T-helper 9 cell (primary cell): ENCODE measurements at places on chromosomes 6 and 20.

DNA sequence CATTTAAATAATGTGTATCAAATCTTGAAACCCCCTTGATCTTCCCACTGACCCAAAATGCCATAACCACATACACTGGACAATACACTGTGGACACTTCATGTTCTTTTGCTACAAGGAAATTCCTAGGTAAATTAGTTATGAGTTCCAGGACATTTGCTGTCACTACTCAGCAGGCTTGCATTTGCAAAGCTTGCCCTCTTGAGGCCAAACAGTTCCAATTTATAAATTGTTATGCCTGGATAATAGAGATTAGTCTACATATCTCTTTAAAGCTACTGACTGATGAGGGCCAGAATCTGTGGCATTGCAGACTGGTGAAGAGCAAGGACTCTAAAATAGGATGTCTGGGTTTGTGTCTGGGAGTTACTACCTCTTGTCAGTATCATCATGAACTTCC is 17.4 kb upstream of the RAB32 start:
- no peak for DNase-seq

DNA sequence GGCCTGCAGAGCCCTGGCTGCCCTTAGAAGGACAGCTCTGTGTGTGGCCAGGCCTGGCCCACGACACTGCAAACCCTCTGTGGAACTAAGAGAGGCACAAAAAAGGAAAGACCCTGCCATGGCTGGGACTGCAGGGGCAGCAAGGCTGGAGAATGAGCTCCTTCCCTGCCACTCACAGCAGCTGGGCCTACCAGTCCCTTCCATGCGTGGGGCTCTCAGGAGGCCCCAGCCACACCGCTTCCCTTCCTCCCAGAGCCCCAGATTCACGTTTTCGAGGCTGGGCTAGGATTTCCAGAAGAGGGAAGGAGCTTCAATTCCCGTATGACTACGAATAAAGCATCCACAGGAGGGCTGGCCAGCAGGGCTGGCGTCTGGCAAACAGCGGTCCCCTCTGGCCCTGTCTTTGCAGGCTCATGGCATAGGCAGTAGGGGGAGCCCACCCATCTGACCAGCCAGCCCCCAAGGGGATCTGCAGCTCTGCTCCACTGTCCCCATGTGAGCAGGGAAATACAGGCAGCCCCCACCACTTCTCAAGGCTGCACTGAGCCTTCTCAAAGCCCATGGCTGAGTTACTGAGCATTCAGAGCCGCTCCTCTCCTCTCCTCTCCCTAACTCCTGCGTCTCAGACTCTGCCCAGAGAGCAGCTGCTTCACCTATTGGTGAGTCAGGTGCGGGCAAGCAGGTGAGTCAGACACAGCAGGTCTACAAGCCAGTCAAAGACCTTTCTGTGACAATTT is 53.1 kb downstream of the NINL start:
- DNase-seq: no peak

DNA sequence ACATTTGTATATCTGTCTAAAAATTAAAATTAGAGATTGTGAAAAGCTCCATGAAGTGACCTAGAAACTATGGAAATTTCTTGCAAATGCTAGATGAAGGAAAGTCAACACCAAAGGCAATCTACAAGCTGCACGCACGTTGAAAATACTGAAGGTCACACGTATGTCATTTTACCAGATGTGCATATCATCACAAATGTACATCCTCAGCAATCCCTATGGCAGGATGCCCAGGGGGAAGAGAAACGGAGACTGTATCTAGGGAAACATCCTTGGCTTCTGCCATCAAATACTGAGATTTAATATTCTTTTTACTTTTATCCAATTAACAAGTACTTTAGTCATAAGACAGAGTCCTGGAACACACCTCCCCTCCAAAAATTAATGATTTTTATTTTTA is 672.0 kb downstream of the RNF144B start:
- DNase-seq: no peak

DNA sequence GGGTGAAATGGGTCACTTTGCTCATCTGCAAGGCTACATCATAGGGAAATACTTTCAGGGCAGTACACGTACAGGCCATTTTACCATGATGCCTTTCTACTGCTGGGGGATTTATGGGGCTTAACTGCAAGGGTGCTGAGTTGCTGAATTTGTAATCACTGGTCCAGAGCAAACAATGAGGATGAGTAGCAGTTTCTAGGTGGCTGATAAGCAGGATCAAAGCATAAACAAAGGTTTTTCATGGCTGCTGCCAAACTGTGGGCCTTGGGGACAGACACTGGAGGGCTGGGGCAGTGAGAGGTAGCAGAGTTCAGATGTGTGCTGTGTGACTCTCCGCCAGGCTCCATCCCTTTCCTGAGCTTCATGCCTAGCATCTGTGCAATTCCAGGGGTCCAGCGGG is 68.3 kb downstream of the CNBD2 start:
- no peak for DNase-seq

GRCh38 chr20:24939036-24939435 is 10.0 kb upstream of the CST7 start:
- DNase-seq: no peak

DNA sequence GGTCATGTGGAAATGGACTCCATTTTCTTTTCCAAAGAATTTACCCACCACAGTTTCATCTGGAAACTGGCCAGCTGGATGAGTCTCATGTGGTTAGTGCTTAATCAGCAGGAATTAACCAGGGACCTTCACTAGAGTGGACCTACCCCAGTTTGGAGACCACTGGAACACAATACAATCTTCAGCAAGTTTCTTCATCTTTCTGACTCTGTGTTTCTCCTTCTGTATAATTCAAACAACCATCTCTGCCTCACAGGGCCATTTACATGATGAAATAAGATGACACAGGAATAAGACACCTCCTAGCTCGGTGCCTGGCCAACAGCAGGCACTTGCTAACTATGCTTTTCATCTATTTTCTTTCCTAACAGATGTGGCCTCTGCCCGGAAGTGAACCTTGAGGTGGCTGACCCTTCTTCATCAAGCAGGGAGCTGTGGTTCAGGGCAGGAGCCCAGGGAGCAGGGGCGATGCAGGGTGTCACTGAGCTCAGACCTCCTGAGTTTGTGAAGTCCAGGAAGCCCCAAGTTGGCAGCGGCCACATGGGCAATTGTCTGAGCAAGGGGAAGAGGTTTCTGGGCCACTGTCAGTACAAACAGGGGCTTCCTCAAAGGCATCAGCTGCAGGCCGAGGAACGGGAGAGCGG is 98.8 kb downstream of the SOD2 start:
- DNase-seq: no peak

GRCh38 chr20:32028647-32029372 is 18.6 kb downstream of the CCM2L start:
- no peak for DNase-seq

GRCh38 chr6:34021554-34022190 is 124.2 kb downstream of the GRM4 start:
- no peak for DNase-seq

DNA sequence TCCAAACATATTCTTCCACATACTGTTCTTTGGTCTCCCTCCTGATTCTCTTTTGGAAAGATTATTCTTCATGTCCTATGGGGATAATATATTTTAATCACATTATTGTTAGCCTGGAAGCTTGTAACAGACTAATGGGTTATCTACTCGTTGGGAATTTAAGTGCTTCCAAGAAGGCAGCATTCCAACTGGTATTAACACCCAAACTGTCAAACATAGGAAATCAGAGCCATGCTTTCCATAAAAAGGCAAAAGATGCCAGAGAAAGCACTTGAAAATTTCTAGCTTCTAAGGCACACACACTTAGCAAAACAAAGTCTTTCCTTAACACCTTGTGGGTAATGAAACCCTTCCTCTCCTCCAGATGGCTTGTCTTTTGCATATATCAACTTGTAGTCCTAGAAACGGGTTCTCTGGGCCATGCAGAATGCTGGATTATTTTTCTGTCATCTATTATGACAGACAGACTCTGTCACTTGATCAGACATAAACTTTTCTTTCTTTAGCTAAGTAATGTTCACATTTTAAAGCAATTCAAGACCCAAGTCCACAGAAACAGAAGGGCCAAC is 41.5 kb downstream of the B4GALT5 start:
- no peak for DNase-seq

- no peak for DNase-seq
Observed at GRCh38 chr6:16850681-16851026, 89.4 kb upstream of the ATXN1 start.

- no peak for DNase-seq
Observed at GRCh38 chr20:13452470-13453124, 186.1 kb downstream of the TASP1 start.

GRCh38 chr6:140980265-140980887 is 1152.3 kb upstream of the GJE1 start:
- DNase-seq: no peak

GRCh38 chr6:155284775-155285174 is 21.0 kb downstream of the CLDN20 start:
- no peak for DNase-seq

- no peak for DNase-seq
Observed at GRCh38 chr6:17038316-17038715, 63.5 kb upstream of the STMND1 start.

GRCh38 chr20:5989539-5989938 is 39.1 kb downstream of the MCM8 start:
- DNase-seq: no peak
